ENCODE measurements at places on chromosomes 13 and 19.

GRCh38 chr19:19816679-19817078 is 4.9 kb downstream of the ZNF506 start:
- no peak for DNase-seq

GRCh38 chr19:51366389-51367254 is 434 bp upstream of the ETFB start:
- peak; percentile 97 for DNase-seq

DNA sequence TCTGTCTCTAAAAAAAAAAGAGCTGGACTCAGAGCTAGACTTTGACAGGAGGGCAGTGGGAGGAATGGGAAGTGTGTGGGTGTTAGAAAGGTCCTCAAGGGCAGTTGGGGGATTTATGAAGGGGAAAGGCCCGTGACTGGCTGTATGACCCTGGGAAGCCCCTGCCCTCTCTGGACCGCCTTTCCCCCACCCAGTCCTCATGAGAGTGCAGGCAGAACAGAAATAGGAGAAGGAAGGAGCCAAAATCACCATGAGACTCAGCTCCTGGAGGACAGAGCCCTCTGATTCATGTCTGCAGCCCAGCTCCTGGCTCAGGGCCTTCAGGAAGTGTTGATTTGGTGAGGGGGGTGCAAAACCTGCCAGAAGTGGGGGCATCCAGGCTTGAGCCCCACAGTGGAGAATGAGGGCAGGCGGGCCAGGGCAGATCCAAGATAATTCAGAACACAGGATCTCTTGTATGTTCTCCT is 8.7 kb upstream of the SMG9 start:
- no peak for DNase-seq

- DNase-seq = no peak
Measured at GRCh38 chr19:27580906-27581305, 1632.0 kb downstream of the UQCRFS1 start.

- DNase-seq = no peak
Measured at GRCh38 chr19:10505583-10506229, 2.5 kb upstream of the KEAP1 start.

GRCh38 chr19:44822670-44823372 is 13.9 kb downstream of the BCAM start:
- DNase-seq = no peak

DNA sequence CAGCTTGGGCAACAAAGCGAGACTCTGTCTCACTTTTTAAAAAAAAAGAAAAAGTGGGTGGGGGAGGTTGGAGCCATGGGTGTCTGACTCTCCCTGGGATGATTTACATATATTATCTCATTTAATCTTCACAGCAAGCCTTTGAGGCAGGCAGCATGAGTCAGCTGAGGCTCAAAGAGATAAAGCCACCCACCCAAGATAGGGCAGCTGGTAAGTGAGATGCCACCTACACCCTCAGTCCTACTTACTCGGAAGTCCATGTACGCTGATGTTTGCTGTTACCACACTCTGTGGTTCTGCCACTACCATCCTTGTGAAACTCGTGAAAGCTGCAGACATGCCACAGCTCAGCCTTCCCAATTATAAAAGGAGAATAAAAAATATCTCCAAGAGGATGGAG is 142.0 kb upstream of the TSHZ3 start:
- no peak for DNase-seq

DNA sequence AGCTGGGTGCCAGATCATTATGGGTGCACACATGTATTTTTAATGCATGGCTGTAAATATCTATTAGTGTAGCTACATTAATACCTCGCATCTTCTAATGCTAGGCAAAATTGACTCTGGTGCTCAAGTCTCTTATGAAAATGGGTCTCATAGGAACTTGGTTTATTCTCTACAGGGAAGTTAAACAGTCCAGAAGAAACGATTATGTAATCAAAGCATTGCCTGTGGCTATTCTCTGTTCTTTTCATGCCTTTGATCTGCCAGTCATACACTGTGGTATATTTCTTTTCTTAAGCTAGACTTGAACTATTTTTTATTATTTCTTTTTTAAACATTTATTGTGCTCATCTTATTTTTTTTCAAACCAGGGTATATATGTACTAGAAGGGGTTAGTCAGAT is 1015.0 kb downstream of the SLITRK1 start:
- DNase-seq = no peak

GRCh38 chr13:105598529-105598928 is 936.9 kb downstream of the EFNB2 start:
- DNase-seq = no peak

GRCh38 chr19:51327066-51328001 is 14.6 kb downstream of the VSIG10L start:
- DNase-seq = no peak

GRCh38 chr19:35781650-35782049 is 6.3 kb downstream of the ARHGAP33 start:
- no peak for DNase-seq

DNA sequence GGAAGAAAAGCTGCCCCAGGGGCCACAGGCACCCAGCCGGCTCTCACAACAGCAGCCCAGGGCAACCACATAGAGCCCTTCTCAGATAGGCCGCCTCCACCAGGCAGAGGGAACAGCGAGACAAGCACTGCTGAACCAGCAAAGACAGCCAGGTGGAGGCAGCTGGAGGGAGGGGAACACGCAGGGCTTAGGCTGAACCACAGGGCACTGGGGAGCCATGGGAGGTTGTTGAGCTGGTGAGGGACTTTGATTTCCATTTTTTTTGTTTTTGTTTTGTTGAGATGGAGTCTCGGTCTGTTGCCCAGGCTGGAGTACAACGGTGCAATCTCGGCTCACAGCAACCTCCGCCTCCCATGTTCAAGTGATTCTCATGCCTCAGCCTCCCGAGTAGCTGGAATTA is 3.5 kb downstream of the GAMT start:
- DNase-seq = no peak

DNA sequence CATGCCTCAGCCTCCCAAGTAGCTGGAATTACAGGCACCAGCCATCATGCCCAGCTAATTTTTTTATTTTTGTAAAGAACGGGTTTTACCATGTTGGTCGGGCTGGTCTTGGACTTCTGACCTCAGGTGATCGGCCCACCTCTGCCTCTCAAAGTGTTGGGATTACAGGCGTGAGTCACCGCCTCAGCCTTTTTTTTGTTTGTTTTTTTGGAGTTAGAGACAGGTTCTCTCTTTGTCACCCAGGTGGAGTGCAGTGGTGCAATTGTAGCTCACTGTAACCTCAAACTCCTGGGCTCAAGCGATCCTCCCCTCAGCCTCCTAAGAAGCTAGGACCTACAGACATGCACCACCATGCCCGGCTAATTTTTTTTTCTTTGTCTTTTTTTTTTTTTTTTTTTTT is 15.6 kb upstream of the NOTCH3 start:
- no peak for DNase-seq

GRCh38 chr19:34732612-34733211 is 1.3 kb upstream of the ZNF181 start:
- no peak for DNase-seq

DNA sequence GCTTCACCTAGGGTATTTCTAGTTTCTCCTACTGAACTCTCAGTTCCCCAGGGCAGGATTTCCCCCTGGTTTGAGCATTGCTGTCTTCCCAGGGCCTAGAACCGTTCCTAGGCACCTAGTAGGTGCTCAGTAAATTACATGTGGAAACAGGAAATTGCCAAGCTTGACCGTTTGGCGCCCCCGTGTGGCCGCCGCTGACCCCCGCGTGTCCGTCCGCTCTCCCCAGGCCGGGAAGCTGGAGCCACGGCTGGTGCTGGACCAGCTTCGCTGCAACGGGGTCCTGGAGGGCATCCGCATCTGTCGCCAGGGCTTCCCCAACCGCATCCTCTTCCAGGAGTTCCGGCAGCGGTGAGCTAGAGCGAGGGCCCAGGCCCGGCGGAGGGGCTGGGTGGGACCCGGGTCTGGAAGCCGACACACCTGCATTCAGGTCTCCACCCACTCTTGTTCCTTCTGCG is 55.5 kb downstream of the MYH14 start:
- DNase-seq = no peak

- no peak for DNase-seq
Measured at GRCh38 chr13:71797517-71797916, 69.5 kb downstream of the DACH1 start.

DNA sequence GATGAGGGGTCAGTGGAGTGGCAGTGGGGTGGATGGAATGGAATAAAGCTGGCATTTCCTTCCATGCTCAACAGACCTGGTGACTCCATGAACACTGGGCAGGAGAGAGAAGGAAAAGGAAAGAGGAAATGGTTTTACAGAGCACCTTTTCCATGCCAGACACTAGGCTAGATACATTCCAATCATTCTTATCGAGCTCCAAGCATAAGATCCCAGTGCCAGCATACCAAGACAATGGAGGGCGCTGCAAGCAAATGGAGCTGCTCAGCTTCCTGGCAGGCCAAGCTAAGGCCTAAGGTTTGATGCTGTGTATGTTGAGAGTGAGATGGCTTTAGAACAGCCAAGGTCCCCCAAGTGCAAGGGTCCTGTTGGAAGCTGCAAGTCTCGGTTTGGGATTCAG is 113.2 kb downstream of the HSPH1 start:
- DNase-seq = no peak

DNA sequence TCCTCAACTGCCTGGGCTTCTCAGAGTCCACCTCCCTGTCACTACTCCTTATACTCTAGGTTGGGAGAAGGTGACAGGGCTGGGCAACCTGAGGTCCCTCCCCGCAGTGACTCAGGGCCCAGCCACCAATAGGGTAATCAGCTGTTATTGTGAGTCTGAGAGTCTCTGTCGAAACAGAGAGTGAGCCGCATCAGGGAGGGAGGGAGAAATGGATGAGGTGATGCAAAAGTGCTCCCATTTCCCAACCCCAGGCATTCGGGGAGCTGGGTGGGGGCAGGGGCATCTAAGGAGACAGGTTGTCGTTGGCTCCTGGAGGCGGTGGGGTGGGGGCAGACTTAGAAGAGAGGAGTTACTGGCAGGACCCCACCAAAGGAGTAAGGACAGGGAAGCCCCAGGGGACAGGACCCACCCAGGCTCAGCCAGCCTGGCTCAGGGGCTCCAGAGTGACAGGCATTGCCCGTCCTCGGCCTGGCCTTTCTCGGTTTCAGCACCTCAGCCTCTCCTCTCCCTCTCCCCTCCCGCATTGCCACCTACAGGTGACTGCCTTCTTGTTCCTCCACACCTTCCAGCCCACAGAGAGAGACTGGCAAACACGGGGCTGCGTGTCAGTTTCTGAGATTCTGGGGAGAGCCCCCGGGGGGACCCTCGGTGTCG is at the start of gene DMKN:
Gene DMKN (minus strand): TSS at position 22 of the 654 bp plus-strand sequence. CDS start 174 bp downstream, outside the sequence.
- DNase-seq = no peak

GRCh38 chr19:56751078-56751489 is 79.5 kb upstream of the ZNF835 start:
- DNase-seq = no peak

- no peak for DNase-seq
Measured at GRCh38 chr13:20375871-20376270, 143.8 kb upstream of the GJB6 start.

- DNase-seq = no peak
Measured at GRCh38 chr13:19632915-19633478, 462 bp upstream of the MPHOSPH8 start.

DNA sequence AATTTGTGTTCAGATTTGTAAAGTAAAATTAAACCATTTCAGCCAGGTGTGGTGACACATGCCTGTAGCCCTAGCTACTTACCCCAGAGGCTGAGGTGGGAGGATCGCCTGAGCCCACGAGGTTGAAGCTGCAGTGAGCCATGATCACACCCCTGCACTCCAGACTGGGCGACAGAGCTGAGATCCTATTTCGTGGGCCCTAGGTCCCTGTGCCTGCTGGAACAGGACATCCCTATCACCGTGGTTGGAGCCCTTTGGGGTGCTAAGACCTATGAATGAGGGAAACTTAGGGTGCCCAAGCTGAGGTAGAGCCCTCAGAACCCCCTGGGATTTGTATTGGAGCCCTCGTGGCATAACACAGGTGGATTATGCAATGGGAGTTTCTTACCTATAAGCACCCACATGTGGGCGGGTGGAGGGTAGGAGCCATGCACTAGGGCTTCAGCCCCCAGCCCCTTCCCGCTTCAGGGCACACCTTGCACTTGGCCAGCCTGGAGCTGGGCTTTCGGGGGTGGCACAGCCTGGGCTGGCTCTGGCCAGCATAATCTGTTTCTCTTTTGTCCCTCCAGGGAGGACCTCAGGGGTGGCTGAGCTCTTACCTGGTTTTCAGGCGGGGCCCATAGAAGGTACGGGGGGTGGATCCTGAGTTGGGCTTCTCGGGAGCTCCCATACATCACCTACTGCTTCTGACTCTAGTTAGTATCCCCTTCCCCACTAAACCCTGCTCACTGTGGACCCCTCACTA is 7.2 kb upstream of the USF2 start:
- no peak for DNase-seq

DNA sequence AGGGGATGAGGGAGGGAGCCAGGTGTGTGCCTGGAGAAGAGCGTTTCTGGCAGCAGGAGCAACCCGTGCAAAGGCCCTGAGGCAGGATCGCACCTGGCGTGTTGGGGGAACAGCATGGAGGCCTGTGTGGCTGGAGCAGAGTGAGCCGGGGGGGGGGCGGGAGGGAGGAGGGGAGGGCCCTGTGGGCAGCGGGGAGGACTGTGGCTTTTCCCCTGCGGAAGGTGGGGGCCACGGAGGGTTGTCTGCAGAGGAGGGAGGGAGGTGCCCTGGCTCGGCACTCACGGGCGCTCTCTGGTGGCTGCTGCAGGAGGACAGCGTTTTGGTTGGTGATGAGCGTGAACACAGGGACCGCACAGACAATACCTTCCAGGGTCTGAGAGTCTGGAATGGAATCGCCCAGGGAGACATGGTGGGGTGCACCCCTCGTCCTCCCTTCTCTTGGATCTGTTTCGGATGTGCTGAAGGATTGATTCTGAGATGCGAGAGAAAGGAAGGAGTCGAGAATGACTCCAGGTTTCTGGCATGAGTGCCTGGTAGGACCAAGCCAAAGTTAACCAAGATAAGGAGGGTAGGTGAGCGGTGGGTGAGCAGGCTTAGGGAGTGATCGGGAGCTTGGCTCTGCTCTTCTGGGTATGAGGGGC is 6.5 kb downstream of the RAB11B start:
- DNase-seq = no peak

- DNase-seq = no peak
Measured at GRCh38 chr19:28152195-28152594, 1060.8 kb downstream of the UQCRFS1 start.

DNA sequence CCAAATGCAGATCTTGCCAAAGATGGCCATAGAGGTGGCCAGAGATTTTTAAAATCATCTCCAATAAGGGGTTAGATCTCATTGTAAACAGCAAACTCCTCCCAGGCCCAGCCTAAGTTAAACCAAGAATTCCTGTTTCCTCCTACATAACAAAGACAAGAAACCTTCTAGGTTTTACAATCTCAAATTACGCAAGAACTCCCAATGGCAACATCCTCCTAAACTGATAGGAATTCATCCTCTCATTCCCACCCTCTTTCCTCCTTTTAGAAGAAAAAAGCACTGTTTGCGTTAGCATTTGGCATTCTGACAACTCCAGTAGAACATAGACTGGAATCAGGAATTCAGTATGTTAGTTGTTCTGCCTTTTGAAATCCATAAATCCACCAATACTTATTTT is 14.6 kb downstream of the PROSER1 start:
- no peak for DNase-seq
